ENCODE measurements at places on chromosomes 16 and 17.

DNA sequence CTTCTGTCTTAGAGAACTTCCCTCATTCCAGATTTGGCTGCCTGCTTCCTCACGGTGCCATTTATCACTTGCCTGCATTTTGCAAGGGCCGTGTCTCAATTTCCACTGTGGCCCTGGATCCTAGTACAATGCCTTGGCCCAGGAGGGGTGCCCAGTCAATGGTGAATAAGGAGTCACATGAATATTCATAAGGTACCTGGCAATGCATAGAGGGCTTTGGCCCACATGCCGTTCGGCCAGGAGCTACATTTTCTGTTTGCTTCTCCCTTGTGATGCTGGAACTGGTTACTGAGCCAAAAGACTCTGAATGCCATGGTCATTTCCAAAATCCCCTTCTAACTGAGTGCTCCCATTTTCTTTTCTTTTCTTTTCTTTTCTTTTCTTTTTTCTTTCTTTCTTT, 4.8 kb upstream of the PIRT start:
- no peak for DNase-seq

DNA sequence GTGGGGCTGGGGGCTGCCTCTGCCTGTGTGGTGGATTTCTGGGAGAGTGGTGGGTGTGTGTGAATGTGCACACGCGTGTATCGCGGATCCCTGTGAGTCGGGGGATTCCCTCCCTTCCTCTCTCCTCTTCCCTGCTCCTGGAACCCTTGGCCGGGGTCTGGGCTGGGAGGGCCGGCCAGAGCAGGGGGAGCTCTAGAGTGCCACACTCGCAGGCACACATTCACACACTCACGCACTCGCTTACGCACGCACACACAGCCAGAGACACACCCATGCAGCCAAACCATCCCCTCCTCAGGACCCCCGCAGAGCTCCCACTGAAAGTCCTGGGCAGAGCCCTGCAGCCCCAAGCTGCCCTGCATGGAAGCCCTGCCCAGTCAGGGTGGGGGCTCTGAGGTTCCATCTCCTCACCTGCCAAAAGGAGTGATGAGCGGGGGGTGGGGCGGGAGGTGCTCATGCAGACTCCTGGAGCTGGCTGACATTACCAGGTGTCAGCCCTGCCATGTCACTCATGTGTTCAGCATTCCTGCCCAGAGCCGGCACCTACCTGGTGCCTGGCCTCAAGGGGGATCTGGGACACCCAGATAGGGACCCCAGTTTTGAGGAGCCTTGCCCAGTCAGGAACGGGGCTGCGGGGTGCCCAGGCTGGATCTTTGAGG, 1.9 kb downstream of the NECAB2 start:
- DNase-seq: no peak

DNA sequence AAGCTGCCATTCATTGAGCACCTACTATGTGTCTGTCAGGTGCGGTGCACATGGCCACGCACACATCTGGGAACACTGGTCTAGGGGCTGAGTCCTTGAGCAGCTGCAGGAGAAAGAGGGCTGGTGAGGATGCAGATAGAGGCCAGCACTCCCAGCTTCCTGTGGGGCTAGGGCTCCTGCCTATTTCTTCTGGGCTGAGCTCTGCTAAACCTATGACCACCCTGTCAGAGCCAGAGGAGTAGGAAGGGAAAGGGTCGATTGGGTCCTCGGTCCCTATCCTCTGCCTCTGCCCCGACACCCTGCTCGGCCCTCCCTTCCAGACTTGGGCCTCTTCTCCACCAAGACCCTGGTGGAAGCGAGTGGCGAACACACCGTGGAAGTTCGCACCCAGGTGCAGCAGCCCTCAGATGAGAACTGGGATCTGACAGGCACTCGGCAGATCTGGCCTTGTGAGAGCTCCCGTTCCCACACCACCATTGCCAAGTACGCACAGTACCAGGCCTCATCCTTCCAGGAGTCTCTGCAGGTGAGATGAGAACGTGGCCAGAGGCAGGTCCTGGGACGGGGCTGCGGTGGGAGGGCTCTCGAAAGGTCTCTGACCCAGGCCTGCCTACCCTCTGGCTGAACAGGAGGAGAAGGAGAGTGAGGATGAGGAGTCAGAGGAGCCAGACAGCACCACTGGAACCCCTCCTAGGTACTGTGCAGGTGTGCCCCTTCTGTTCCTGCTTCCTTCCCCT, 4.0 kb upstream of the TMEM88 start:
- DNase-seq: peak; percentile 7

DNA sequence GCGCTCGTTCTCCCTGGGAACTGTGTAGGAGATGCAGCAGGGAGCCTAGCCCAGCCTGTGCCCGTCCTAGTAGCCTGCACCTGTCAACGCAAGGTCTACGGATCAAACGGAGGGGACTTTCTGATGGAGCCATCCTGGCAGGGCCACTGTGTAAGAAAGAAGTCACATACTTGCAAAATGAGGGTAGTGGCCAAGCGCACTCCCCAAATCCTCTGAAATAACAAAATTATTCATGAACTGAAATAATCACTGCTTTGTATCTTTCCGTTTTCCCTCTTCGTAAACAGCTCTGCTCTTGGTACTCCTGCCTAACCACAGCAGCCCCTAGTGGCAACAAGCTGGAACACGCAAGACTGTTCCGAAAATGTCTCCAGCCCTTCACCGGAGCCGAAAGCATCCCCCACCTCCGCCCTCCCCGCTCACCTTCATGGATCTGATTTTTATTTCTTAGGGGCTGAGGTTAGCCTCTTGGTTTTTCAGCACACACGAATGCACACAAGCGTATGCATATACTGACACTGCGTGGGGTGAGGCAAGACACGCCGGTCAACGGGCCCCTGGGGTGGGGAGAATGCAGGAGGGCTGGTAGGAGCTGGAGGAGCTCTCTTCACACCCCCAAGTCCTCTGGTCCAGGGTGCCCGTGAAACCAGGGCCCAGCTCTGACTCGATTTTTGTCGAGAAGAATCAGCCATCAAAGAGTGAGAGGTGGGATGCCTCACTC, 100.8 kb downstream of the ABCC12 start:
- DNase-seq: no peak

DNA sequence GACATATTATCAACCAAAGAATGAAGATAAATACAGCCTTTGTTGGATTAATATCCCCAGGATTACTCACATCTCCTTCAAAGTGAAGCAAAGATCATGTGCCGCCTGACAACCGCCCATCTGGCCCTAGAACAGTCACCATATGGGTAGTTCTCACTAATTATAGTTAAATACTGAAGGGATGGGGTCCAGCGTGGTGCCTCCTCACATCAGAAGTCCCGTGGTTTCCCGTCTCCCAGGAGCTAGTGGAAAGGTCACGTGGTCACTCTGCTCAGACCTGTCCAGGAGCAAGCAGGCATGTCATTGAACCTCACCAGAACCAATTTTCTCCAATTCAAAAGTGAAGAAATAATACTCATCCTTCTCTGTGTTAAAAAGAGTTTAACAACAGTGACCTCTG, 434.5 kb downstream of the SHISA9 start:
- no peak for DNase-seq

DNA sequence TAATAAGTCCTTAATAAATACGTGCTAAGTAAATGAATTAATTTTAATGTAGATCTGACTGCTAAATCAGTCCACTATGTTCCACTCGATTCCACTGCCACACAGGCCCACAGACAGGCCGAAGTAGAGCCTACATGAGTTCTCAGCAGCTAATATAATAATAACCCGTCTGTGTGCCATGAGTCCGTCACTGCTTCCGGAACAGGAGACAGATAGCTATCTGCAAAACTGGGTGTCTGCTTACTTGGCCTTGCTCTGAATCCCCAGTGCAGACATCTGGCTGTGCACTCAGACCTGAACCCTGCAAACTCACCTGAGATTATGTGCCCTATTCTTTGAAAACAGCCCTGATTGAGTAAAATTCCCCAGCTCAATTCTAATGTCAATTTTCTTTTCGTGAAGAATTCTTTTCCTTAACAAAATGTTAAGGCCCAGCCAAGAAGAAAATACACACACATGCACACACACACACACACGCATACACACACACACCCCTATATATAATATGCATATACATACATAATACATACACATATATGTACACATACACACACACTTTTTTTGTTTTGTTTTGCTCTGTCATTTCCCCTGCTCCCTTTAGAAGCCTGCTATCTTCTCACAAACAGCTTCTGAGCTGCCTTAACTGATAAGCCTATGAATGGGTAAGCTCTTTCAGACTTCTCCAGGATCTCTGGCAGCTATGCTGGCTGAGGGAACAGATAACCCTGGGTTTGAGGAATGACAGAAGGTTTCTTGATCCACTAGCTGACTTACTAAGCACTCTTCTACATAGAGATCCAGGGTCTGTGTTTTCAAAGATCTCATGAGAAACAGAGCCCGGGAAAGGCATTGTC, 39.8 kb upstream of the TOM1L1 start:
- no peak for DNase-seq

DNA sequence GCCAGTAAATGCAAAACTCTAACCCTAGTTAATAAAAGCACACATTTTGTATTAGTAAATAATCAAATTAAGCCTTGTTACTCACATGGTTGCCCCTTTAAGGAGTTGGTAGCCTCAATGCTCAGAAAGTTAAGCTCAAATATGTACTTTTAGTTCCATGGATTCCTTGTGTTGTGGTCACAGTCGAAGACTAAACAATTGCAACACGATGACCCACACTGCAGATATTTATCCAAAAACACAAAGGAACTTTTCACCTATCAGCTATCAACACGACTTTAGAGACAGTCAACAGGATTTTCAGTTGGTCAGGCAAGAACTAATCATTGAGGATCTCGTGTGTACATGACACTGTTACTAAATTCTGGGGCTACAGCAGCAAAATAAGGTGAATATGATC, 47.4 kb upstream of the NUDT7 start:
- no peak for DNase-seq

GRCh38 chr16:17451843-17452242, 18.9 kb downstream of the XYLT1 start:
- DNase-seq: no peak

- DNase-seq: no peak
Measured at GRCh38 chr17:7034955-7035590, 742 bp upstream of the SLC16A13 start.

GRCh38 chr17:5683241-5683640, 98.9 kb upstream of the NLRP1 start:
- DNase-seq: no peak

- DNase-seq: no peak
Measured at GRCh38 chr17:57422574-57423164, 166.3 kb downstream of the MSI2 start.

DNA sequence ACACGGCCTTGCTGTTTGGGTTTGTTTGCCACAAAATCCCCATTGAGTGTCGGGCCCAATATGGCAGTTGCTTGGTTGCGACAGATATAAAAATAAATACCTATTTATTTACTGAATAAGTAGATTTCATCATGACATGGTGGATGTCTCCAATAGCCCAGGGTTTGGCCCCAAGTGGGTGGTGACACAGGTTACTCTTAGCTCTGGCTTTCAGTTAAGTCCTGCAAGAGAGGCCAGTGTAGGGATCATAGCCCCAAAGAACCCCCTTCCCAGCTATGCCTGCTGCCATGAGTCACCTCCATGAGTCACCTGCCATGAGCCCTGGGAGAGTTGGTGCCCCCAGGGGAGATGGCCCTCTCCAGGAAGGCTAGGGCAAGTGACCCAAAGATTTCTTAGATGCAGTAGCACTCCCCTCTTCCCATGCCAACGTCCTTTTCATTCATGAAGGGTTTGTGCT, 78.7 kb upstream of the LGALS9 start:
- DNase-seq: no peak

DNA sequence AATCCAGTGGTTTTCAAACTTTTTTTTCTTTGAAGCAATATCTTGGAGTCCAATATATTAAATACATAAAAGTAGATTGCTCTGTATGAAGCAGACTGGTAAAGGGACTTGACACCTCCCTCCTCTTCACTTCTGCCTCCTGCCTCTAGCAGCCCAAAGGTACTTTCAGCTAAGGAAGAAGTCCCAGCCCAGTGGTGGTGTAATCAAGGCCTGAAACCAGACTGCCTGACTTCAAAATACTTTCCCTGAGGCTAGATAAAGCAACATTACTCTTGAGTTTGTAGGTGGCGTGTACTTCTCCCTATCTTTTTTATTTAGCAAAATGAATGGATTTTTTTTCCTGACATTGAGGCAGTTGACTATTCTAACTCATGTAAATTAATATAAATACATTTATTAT, 122.4 kb upstream of the TMEM97 start:
- DNase-seq: no peak

- no peak for DNase-seq
Measured at GRCh38 chr16:29231244-29231643, 175.3 kb downstream of the NPIPB11 start.

DNA sequence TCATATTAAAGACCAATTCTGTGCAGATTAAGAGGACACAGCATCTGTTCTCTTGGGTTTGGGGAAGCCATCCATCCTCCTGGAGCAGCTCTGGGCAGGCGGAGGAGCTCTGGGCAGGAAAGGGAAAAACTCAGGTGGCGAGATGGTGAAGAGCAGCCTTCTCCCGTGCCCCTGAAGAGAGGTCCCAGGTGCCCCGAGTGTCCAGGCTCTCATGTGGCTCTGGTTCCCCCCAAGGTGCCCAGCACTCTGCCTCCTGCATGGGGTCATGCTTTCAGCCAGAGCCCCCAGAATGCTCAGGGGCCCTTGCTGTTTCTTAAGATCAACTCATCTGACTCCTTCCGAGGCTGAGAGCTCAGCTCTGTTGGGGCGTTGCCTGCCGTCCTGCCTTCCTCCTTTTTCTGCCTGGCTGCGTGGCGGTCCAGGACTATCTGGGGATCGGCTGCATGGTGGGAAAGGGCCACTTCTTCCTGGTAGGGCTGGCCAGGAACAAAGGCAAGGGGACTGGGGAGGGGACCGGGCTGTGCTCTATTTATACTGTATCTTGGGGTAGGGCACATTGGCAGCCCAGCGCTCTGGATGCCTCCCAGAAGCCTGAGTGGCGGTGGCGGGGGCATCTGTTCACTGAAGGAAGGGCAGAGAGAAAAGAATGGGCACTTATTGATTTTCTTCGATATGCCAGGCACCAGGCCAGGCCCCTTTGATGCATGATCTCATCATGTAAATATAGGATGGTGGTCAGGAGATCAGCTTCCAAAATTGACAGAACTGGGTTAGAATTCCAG, 103.2 kb upstream of the SDK2 start:
- no peak for DNase-seq

- DNase-seq: no peak
Measured at GRCh38 chr16:4404247-4404966, 12.0 kb downstream of the CORO7 start.

GRCh38 chr16:55257966-55258613, 65.9 kb upstream of the IRX6 start:
- DNase-seq: no peak

- no peak for DNase-seq
Measured at GRCh38 chr16:51592535-51593300, 441.6 kb upstream of the SALL1 start.

- no peak for DNase-seq
Measured at GRCh38 chr16:70778901-70779309, 22.1 kb downstream of the VAC14 start.

GRCh38 chr16:79849119-79849518, 248.6 kb upstream of the MAF start:
- no peak for DNase-seq
